ENCODE measurements at places on chromosomes 6 and 20. TPM values are rescaled to one million over a fixed set of nuclear protein-coding genes. Genes with fewer than 3 reads are reported as not detected.

DNA sequence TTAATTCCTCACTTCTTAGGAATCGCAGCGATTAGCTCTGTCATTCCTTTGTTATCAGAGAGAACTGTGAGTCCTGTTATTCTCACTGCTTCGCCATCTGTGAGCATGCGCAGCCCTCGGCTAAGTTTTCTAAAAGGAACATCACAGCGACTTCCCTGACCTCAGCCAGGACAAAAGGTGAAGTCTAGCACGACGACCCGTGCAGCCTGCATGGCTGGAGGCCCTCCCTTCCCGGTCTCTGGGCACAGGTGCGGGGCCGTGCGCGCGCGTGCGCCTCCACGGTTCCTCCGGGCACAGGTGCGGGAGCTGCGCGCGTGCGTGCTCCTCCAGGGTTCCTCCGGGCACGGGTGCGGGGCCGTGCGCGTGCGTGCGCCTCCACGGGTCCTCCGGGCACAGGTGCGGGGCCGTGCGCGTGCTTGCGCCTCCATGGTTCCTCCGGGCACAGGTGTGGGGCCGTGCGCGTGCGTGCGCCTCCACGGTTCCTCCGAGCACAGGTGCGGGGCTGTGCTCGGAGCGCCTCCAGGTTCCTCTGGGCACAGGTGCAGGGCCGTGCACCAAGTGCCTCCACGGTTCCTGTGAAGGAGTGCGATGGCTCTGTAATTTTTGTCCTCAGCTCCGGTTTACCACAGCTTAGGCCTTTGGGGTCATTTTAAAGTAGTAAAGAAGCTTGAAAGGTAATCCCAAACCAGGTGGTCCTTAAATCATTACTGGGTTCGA lies 212.3 kb downstream of the ERMARD start:
- H3K27me3 ChIP-seq, result peaks cover 35% of the 10 kb centered on the region
- H3K4me1 ChIP-seq, result peaks cover 8% of the 10 kb centered on the region
- H3K4me3 ChIP-seq, result no peak overlapping the region
- H3K27ac ChIP-seq, result no peak overlapping the region
- DNase-seq, result peak; percentile 31
- no peaks in the 10 kb centered on the region for H3K36me3 ChIP-seq

Gene FOXS1
- not detected for total RNA-seq

Gene RIMS4
- not detected for total RNA-seq

DNA sequence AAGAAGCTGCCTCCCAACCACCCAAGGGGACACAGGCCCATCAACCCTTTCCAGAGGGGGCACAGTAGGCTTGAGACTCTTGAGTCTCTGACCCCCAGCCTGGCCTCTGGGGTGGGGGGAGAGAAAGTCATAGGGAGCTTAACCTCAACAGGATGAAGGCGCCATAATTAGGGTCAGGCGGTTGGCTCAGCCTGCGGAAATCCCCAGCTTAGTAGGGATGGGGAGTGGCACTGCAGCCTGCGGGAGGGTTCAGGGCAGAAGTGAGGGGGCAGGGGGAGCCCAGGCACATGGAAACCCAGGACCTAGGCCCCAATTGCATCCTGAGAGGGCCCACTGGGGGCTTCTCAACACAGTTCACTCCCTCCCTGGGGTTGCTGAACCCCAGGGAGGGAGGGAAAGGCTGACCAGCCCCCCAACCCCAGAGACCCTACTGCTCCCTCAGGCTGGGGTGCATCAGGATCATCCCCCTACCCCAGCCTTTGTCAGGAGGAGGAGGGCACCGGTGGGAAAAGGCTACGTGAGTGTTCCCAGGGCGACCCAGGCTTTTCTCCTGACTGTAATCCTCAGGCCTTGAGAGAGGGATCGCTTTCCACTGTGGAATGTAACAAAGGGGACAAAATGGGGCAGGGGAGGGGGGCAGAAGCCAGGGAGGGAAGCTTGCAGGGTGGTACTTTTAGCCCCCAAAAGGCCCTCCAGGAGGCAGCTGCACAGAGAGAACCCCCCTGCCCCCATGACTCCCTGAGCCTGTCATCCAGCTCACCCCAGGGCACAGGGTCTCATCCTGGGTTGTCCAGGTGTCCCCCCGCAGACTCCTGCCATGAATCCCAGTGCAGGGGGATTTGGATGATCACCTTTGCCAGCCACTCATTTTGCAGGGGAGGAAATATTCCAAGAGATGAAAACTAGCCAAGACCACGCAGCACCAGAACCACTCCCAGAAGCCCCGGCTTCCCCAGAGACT lies 46.4 kb downstream of the MRPL14 start:
- no peaks in the 10 kb centered on the region for H3K36me3 ChIP-seq
- no peak for DNase-seq
- no peak overlapping the region for H3K27ac ChIP-seq
- H3K4me3 ChIP-seq, result no peak overlapping the region

DNA sequence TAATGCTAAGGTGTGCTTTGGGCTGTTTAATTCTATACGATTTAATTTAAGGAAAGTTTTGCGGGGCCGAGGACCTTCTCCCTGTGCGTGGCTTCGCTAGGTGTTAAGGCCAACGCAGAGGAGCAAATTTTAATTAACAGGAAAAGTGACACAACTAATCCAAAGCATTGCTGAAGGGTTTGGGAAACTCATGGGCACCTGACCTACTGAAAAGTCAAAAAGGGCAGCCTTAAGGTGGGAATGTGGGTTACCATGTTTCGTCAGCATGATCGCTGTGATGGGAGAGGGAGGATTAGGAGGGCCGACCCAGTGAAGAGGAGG lies 415 bp upstream of the CUL9 start:
- H3K27ac ChIP-seq, result peak overlapping the region; percentile 82
- no peak for DNase-seq
- peak overlapping the region; percentile 91 for H3K4me3 ChIP-seq

Gene COL12A1
- not detected for total RNA-seq

- no peak overlapping the region for H3K4me3 ChIP-seq
- no peak for DNase-seq
- no peaks in the 10 kb centered on the region for H3K36me3 ChIP-seq
- H3K4me1 ChIP-seq, result no peaks in the 10 kb centered on the region
Measured at GRCh38 chr20:12886618-12887363, 122.0 kb upstream of the SPTLC3 start.

Gene C20orf202
- total RNA-seq, result not detected
